ENCODE measurements at places on chromosomes 1 and 21.
A peak's percentile ranks its signal among the peaks of the same experiment; 100 is the strongest.

DNA sequence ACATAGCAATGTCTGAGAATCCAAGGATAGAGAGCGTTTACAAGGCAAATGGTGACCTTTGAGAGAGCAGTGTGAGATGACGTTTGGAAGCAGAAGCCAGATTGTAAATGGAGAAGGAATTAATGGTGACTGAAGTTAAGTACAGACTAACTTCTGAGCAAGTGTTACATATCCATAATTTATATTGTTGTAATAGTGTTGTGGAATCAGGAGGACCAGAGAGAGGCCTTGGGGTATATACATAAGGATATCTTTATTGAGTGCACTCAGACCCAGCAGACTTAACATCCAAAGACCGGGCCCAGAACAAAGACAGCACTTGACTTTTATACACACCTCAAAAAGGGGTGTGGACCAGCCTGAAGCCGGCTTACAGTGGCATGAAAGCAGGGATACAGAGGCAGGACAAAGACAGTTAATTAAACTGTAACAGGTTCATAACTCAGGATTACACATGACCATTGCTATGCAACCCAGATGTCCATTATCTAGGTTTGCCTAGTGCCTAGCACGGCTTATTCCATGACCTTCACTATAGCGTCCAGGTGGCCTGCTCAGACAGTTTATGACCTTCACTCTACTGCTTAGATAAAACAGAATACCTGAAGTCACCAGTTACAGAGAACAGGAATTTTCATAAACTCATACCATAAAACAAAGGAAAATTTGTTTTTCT is 2.7 kb upstream of the MGST3 start:
- DNase-seq = no peak

DNA sequence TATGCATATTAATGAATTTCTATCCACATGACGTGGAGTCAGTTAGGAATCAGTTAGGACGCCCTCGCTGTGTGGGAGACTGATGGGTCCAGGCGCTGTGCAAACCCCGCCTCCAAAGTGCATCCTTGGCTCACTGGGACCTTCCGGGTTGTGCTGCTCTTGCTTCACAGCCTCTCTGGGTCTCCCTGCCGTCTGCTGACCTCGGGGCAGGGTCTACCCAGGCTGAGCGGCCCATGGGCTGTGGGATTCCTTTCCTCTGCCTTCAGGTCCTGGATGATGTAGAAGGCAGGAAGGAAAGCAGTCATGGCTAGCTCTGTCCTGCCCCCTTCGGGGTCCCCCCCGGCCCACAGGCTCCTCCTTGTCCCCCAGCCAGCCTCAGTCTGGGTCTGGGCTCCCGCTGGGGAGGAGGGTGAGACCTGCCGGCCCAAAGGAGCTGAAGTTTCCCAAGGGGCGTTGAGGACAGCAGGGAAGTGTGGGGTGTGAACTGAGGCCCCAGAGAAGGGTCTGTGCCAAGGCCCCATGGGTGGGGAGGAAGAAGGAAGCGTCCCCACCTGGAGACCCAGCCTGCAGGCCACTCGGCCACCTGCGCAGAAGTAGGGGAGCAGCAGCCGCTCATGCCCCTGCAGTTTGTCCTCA is 24.6 kb upstream of the CDK11A start:
- no peak for DNase-seq

DNA sequence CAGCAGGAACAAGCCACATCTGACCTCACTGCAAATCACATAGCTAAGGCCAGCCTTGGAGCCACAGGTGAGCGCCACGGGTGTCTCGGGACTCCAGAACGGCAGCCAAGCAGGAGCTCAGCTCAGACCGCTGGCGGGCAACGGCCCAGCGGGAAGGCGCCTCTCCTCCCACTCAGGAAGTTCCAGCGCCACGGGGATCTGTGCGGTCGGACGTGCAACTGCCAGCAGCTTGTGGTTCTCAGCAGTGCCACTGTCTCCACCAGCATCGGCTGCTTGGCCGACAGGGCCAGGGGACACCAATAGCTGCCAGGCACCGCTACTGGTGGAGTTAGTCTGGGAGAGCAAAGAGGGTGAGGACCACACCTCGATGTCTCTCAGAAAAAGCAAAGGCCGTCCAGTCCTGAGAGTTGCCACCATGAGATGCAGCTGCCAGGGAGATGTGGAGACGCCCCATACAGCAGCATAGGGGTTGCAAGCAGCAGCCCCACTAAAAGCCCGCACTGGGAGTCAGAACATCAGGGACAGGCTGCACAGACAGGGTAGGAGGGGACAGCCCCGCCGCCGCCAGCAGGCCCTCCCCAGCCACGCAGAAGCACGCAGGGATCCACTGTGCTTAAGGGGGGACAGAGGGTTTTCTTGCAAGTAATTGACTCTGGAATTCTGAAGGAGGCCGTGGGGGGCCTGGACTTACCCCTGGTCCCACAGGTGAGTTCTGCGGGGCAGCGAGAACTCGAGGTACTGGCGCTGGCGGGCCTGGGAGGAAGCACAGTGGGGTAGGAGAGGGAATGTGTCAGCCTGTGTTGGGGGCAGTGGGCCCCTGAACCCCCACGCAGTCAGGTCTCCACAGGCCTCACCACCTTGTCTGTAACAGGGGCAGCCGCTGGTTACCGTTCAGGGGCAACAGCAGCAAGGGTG is 83.5 kb downstream of the NPHP4 start:
- no peak for DNase-seq

- no peak for DNase-seq
These were observed 27.8 kb downstream of the RPAP2 start for GRCh38 chr1:92326681-92327080.

- DNase-seq = peak; percentile 93
These were observed 35.8 kb downstream of the PIK3CD start for GRCh38 chr1:9687120-9687873.

- peak; percentile 86 for DNase-seq
These were observed 1.0 kb upstream of the EFNA1 start for GRCh38 chr1:155126556-155127104.

- DNase-seq = no peak
These were observed 1.7 kb downstream of the TFF3 start for GRCh38 chr21:42313501-42313969.

DNA sequence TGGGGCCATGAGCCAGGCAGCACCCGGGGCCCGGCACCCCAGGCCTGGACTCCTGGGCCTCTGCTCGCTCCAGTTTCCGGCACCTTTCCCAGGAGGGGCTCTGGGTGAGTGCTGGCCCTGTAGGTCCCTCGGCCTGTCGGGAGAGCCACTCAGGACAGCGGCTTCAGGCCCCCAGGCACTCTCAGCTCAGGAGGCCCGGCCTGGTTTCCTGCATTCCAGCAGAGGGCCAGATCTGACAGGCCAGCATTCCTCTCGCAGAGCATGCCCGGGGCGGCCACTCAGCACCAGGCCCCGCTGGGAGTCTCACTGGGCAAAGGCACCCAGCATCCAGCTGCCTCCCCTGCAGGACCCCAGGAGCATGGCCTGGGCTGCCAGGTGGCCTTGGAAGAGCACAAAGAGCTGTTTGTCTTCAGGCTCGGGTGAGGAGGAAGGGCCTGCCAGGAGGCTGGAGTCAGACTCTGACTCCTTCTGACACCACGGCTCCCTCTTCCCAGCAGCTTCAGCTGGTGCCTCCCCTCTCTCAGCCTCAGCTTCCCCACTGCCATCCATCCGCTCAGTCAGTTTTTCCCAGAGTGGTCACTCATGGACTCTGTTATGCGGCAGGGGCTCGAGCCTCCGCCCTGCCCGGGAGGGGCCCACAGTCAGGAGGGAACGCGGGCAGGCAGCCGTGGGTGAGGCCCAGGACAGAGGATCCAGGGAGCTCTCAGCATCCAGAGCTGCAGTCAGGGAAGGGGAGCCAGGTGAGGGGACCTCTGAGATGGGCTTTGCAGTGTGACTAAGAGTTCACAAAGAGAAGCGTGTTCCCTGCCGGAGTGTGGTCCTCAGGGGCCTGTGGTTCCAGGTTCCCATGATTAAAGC is 51.7 kb downstream of the WNT9A start:
- no peak for DNase-seq

GRCh38 chr1:33146003-33146402 is 35.8 kb downstream of the TRIM62 start:
- DNase-seq = no peak

DNA sequence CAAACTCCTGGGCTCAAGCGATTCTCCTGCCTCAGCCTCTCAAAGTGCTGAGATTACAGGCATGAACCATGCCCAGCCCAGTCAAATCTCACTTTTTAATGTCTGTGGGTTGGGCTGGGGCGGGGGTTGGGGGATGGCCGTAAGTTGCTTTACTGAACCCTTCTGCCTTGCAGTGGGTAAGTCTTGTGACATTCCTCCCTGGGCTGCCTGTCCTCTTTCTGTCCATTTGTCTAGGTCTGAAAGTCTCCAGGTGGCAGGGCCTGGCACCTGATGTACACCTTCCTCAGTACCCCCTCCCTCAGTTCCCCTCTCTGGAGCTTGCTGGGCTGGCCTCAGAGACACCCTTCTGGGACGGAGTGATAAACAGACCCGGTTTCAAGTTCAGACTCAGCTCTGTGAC is 13.3 kb downstream of the ZNF362 start:
- no peak for DNase-seq

DNA sequence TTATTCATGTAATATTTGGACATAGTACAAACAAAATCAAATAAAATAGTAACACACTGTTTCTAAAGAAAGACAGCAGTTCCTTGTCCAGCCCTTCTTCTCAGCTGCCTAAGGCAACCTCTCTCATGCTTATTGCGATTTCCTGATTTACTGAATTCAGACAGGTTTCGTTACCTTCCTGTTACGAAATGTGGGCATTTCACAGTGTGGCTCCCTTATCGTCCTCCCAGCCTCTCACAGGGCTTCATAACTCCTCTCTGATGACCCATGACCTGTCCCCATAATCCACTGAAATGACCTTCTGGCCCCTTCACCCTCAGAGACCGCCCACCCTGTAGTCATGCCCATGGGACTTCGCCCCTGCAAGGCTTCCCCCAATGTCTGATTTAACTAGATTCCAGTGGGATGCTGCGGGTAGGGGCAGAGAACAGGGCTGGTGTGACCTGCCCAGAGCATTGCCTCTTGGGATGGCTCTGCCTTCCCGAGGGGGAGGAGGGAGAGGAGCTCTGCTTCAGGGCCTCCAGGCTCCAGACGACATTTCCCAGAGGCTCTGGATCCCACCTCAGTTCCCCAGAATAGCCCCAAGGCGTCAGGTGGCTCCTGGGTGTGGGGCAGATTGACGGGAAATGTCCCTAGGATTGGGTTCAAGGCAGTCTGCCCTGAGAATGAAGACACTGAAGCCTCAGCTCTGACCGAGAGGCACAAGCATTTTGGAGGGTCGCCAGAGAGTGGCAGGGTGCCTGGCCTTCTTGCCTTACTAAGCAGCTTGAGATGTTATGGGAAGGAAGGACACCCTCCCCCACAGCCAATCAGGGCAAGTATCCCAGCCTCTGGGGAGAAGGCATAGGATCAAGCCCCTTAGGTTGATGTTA is 20.6 kb downstream of the PADI2 start:
- peak; percentile 35 for DNase-seq

- peak; percentile 52 for DNase-seq
These were observed 15.0 kb upstream of the TMEM201 start for GRCh38 chr1:9573723-9574122.

DNA sequence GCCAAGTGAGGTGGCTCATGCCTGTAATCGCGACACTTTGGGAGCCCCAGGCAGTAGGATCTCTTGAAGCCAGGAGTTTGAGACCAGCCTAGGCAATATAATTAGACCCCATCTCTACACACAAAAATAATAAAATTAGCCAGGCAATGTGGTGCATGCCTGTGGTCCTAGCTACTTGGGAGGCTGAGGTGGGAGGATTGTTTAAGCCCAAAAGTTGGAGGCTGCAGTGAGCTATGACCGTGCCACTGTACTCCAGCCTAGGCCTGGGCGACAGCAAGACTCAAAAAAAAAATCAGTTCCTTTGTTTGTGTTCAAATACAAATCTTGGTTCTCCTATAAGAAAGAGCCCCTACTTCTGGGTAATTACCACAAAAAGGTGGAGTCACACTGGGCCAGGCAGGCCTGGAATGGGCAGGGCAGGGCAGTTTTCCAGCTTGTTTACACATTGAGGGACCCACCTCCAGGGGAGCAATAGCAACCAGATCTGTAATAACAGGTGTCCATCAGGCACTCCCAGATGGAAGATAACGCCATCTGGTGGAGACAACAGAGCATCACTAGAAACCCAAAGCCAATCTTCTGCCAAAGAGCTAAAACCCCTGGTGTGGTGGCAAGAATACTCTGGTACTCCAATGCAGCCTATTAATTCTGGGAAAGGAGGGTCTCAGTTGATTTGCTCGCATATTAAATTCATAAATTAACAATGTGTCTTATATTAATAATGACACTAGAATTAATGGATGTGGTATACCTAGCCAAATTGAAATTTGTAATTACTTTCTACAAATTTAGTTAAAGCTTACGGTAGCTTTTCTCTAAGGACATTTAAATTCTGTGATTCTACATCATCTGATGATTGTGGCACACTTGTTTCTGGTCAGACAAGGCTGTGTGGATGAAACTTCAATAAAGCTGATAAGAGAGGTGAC is 13.2 kb downstream of the PPP1R15B start:
- peak; percentile 90 for DNase-seq

DNA sequence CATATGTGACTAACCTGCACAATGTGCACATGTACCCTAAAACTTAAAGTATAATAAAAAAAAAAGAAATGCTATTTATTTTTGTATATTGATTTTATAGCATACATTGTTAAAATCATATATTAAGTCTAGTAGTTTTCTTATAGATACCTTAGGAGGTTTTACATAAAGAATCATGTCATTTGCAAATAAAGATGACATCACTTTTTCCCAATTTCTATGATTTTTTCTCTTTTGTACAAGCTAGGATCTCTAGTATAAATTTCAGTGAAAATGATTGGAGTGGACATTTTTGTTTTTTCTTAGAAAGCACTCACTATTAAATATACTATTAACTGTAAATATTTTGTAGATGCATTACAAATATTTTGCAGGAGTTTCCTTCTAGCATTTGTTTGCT is 20.5 kb upstream of the NTMT2 start:
- DNase-seq = no peak

- no peak for DNase-seq
These were observed 155.8 kb downstream of the DPYD start for GRCh38 chr1:97764991-97765390.

GRCh38 chr1:17121881-17122280 is 2.6 kb upstream of the PADI2 start:
- no peak for DNase-seq
